ENCODE measurements at places on chromosomes 11 and 22.

GRCh38 chr11:134254433-134255183, 1.2 kb downstream of the ACAD8 start:
- no peak for DNase-seq

GRCh38 chr11:64458997-64459396, 100.0 kb downstream of the RPS6KA4 start:
- DNase-seq, result no peak

GRCh38 chr11:8801121-8801520, 109.9 kb upstream of the AKIP1 start:
- no peak for DNase-seq

- DNase-seq, result no peak
Measured at GRCh38 chr11:11313426-11313825, 39.6 kb downstream of the CSNK2A3 start.

- no peak for DNase-seq
Measured at GRCh38 chr11:45259592-45259991, 26.5 kb downstream of the SYT13 start.

- no peak for DNase-seq
Measured at GRCh38 chr11:64803846-64804345, 882 bp upstream of the MAP4K2 start.

- DNase-seq, result no peak
Measured at GRCh38 chr11:27370374-27370773, 7.4 kb upstream of the CCDC34 start.

DNA sequence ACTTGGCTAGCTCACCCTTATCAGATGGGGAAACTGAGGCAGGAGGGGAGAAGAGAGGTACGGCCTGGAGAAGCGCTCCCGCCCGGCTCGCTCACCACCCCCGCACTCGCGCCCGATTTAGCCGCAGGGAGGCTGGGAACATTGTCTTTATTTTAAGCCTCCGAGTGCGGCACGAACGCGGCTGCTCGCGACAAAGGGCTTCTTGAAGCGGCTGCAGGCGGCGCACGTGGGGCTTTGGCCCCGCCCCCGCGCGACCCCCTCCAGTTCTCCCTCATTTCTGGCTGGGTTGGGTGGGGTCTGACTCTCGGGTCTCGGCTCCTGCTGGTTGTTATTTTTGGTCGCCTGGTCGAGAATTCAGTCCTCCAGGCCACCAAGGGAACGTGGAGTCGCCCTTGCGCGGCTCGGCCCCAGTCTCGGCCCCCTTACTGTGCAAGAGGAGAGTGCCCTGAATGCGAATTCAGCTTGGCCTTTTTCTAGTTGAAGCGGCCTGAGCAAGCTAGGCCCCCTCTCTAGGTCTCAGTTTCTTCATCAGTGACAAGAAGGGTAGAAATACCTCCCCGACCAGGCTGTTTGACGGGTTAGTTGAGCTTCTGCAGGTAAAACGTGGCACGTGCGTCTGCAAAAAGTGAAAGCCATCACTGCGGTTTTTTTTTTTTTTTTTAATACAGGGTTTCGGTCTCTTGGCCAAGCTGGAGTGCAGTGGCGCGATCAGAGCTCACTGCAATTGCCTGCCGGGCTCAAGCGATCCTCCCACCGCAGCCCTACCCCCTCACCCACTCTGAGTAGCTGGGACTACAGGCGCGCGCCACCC, 2.6 kb upstream of the CHRM1 start:
- DNase-seq, result peak; percentile 64

DNA sequence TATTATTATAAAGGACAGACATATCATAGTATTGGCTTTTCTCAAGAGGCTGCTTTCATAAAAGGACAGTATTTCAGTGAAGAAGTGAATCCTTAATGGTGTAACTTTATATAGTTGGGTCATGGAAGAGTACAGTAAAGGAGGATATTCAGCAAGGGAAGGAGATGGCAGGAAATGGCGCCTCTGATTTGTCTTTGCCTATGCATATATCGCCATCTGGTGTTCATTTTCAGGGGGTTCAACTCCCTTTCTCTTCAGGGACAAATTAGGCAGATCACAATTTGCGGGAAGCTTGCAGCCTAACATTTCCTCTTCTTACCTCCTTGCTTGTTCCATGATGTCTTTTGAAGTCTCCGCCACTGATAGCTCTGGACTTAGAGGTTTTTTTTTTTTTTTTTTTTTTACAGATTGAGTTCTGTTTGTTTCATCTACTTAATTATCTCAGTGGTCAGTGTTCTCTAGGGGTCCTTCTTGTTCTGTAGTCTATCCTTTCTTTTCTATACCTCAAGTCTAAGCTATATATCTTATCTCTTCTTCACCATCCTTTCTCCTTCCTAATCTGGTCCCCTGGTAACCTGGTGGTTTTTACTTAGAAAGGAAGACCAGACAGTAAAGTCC, 21.8 kb upstream of the RRM1 start:
- DNase-seq, result peak; percentile 78

GRCh38 chr11:6708876-6709275, 25.7 kb upstream of the MRPL17 start:
- DNase-seq, result no peak

DNA sequence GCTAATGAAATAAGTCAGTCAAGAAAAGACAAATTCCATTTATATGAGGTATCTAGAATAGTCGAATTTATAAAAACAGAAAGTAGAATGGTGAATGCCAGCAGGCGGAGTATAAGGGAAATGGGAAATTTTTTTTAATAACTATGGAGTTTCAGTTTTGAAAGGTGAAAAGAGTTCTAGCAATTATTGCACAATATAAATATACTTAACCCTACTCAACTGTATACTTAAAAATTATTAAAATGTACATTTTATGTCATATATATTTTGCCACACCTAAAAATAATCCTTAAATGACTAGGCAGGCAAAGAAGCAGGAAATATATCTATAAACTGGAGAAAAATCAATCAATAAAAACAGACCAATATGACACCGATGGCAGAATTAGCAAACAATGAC, 196.5 kb upstream of the UBASH3B start:
- DNase-seq, result no peak

GRCh38 chr11:68584097-68584496, 100.2 kb upstream of the GAL start:
- DNase-seq, result peak; percentile 38

DNA sequence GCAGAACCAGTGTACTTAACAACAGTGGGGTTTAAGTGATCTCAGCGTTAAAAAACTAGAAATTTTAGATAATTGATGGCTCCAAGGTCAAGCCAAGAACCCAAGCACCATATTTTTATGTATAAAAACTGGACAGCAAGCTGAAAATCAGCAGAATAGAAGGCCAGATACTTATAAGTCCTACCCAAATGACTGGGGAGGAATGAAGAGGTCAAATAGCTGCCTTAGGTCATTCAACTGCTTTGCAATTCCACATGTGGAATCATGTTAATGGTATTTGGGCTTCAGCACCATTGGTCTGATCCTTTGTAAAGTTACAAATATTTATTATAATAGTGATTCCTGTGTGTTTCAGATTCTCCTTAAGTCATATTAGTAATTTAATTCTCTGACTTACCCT, 108.4 kb downstream of the FAT3 start:
- no peak for DNase-seq

DNA sequence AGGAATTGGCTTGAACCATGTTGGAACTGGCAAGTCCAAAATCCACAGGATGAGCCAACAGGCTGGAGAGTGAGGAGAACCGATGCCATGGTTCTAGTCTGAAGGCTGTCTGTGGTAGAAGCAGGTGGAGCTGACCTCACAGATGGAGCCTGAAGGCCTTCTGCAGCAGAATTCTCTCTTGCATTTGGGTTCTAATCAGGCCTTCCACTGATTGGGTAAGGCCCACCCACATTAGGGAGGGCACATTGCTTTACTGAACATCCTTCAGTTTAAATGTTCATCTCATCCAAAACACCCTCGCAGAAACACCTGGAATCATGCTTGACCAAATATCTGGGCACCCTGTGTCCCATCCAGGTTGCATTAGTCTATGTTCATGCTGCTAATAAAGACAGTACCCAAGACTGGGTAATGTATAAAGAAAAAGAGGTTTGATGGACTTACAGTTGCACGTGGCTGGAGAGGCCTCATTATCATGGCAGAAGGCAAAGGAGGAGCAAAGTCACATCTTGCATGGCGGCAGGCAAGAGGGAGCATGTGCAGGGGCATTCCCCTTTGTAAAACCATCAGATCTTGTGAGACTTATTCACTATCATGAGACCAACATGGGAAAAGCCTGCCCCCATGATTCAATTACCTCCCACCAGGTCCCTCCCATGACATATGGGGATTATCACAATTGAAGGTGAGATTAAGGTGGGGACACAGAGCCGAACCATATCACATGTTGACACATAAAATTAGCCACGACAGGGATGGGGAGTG, 15.9 kb downstream of the SMIM38 start:
- no peak for DNase-seq

DNA sequence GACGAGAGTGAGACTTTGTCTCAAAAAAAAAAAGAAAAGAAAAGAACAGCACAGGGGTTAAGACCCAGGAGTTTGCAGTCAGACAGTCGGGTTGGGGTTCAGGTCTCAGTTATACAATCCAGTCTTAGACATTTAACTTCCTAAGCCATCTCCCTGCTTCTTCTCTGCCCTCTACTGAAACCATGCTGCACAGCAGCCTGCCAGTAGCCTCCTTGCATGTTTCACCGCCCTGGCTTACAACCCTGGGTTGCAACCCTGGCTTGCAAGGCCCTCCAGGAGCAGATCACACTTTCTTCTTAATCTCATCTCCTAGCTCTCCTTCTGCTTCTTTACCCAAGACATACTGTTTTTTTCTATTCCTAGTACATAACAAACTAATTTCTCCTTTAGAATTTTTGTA, 5.9 kb upstream of the B3GAT3 start:
- no peak for DNase-seq

GRCh38 chr11:78698612-78699011, 123.9 kb upstream of the NARS2 start:
- no peak for DNase-seq

DNA sequence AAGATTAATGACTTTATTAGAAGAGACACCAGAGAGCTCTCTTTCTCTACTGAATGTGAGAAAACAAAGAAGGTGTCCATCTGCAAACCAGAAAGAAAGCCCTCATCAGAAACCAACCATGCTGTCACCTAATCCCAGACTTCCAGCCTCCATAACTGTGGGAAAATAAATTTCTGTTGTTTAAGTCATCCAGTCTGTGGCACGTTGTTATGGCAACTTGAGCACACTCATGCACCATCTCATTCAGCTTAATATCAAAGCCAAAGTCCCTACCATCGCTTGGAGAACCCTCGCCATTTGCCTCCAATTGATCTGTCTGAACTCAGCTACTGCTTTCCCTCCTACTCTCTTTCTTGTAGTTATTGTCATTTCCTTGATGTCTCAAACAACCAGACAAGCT, 766.1 kb upstream of the ARHGAP42 start:
- DNase-seq, result no peak

DNA sequence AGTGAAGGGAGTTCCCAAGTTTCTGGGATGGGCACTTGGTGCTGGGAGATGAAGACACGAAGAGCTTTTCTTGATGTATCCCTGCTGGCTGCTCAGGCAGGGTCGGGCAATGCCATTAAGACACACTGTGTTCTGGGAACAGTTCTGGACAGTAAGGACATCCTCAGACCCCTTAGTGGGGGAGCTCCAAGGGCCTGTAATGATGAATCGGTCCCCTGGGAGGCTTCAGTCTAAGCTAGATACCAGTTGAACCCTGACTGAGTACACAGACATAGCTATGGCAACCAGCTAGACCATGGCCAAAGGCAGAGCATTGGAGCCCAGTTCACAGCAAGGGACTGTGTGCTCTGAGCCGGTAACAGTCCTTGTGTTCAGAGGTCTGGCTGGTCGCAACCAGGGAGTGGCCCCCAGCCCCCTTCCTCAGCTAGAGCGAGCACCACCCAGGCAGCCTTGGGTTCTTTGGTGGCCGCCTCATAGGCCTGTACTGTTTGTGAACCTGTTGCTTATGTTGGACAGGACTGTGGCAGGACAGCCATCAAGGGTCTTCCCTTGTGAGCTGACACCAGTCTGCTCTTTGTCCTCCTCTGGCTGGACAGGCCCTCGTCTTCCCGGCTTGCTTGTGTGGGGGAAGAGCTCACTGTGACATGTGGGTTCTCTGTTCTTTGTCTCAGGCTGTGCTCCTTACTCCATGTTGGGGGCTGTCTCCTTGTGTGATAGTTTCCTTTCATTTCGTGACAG, 25.0 kb downstream of the MED15 start:
- peak; percentile 37 for DNase-seq

DNA sequence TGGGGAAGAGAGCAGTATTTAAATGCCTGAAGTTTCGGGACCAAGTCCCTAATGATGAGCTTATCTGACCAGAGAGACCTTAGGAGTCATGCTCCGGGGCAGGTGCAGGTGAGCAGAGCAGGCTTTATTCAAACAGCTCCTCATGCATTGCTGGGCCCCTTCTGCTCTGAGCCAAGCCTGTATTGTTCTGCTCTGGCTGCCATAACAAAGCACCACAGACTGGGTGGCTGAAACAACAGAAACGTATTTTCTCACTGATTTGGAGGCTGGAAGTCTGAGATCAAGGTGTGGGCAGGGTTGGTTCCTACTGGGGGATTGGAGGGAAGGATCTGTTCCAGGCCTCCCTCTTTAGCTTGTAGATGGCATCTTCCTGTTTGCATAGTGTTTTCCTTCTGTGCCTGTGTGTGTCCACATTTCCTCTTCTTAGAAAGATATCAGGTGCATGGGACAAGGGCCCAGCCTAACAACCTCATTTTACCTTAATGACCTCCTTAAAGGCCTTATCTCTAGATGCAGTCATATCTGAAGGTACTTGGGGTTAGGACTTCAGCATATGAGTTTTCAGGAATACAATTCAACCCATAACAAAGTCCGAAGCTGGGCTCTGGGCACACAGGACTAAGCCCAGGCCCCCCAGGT, 97.1 kb upstream of the PARVA start:
- no peak for DNase-seq

DNA sequence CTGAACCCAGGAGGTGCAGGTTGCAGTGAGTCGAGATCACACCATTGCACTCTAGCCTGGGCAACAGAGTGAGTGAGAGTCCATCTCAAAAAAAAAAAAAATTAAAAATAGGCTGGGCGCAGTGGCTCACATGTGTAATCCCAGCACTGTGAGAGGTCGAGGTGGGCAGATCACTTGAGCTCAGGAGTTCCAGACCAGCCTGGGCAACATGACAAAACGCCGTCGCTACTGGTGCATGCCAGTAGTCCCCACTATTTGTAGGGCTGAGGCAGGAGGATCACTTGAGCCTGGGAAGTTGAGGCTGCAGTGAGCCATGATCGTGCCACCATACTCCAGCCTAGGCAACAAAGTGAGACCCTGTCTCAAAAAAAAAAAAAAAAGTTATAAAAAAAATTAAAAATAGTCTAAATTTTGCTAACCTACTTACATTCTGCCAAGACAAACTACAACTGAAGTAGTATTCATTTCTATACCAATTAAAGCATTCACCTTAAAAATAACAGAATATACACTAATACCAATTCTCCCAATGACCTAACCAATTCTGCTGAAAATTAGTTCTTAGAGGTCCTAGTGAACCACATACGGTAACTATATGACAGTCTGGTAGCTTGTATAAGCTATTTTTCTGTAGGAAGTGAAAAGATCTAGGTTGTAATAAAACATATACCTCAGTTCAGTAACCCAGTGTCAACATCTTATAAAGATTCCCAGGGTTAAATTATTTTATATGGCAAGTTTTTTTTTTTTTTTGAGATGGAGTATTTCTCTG, 7.1 kb downstream of the DDX6 start:
- DNase-seq, result no peak

Data from retina (tissue), 1 donor.